Stimulated activated CD8-positive, alpha-beta memory T cell treated with anti-CD3 and anti-CD28 coated beads, Interleukin-7, amount 100 ng/mL, for 48 hours (primary cell): ENCODE measurements at places on chromosomes 3 and 15.

DNA sequence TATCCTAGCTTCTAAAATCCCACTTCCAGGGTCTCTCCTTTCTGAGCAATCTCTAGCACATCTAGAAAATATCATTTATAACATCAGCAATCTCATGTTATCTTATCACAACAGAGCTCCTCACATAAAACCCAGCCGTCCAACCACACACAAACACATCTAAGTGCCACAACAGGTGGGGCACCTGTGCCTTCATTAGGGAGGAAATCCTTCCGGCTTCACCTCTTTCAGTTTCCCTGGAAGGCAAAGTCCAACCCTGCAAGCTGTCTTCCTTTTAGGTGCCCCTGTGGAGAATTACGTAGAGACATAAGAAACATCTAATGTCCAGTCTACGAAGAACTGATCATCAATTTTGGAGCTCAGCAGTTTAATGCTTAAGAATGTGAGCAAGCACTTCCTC lies 1.6 kb downstream of the ZDHHC3 start:
- DNase-seq, result no peak

DNA sequence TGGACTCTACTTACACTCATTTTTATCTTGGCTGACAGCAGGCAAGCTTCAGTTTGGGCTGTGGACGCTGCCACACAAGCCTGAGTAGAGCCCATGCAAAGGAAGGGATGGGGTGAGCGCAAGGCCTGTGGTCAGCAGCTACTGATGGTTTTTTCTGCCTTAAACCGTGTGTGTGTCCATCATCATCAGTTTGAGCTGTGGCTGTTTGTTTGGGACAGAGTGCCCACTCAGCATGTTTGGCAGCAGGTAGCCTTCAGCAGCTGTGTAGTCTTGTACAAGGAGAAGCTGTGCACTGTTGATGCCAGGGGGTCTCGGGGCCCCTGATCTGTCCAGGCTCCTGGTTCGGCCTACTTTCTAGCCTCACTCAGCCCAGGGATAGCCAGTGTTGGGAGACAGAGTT lies 3.5 kb downstream of the RBM15B start:
- DNase-seq, result no peak

DNA sequence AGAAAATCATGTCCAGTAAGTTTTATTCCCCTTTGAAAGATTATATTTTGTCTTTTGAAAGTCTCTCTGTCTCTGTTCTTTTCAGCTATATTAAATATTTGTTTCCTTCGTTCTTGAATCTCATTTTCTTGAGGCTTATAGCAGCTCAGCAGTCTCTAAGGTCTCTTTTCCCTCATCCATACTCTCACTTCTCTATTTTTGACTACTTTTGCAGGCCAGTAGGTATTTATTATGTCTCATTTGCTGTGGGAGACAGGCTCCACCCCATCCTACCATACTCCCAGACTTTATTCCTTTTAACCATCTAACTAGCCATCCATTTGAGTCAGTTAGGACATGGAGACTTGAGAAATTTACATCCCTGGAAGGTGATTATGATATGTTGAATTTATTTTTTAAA lies 71.0 kb downstream of the FILIP1L start:
- no peak for DNase-seq

- no peak for DNase-seq
Measured at GRCh38 chr3:8625991-8626390, 18.6 kb downstream of the SSUH2 start.

DNA sequence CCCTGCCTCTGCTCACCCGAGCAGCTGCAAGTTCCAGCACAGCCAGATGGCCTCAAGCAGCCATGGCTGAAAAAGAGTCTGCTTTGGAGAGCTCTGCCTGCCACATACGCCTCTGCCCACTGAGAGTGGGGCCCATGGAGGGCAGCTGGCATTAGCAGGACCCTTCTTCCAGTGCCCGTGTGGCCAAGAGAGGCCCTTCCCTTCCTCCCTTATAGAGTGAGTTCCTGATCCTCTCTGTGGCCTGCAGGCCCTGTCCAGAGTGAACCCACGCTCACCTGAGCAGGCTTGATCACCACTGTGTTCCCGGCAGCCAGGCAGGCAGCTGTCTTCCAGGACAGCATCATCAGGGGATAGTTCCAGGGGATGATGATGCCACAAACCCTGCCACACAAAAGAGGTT lies 41.4 kb upstream of the SLC41A3 start:
- no peak for DNase-seq

- DNase-seq, result no peak
Measured at GRCh38 chr3:116164039-116164438, 281.2 kb downstream of the LSAMP start.

- DNase-seq, result no peak
Measured at GRCh38 chr3:84980011-84980410, 21.2 kb downstream of the CADM2 start.

DNA sequence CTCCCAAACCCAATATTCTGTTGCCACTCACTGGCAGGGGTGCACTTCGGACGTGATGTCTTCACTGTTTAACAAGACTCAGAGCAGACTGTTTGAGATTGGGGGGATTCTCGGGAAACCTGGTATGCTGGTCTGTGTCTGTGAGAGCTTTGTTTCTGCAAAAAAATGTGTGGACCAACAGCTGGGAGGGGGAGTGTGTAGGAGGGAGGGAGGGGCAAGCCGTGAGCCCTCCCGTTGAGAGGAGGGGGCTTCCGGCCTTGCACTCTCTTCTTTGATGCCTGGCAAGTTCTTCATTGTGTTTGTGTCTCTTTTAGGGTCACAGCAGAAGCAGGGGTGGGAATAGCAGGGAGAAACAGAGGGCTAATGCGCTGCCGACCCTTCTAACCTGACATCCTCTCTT lies 74.9 kb upstream of the NDN start:
- no peak for DNase-seq

DNA sequence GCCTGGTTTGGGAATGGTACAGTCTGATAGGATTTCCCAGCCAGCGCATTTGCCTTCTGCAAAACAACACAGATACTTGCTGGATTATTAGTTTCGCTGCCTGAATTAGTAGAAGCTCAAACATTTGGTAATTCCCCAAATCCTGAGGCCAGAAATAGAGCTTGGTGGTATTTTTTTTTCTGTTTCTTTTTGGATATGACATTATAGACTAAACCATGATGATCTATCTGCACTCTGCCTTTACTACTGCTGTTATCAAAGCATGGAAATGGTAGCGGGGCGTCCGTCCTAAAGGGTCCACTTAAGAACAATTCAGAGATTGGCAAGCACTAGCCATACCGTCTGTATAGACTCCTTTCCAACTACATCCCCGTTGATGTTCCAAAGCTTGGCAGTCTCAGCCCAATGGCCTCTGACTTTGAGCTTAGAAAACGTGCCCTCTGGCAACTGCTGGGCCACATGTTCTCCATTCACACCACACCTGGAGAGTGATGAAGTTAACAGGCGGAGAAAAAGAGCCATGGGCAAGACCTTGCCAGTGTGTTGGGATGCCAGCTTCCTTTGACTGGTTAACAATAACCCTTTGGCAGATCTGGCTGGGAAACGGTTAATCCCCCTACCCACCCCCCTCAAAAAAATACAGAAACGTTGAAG lies 241.0 kb upstream of the NR2F2 start:
- no peak for DNase-seq

GRCh38 chr3:66483006-66483405 lies 17.8 kb downstream of the LRIG1 start:
- no peak for DNase-seq

DNA sequence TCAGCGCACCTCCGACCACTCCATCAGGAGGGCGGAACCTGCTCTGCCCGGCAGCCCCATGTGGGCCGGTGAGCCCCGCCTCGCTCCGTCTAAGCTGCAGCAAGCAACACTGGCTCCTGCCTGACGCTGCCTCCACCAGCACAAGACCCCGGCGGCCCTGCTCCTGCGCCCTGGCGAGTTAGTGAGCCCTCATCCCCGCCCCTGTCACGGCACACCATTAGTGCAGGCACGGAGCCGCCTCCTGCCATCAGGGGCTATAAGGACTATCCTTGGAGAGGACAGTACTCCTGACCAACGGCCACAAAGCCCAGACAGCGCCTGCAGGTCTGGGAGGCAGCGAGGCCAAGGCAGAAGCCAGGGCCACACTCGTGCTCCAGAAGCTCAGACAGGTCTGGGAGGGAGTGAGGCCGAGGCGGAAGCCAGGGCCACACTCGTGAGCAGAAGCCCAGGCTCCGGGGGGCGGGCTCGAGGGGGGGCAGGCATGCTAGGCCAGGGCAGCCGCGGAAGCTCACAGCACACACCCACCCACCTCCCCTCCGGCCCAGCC lies 39.4 kb downstream of the TNK2 start:
- no peak for DNase-seq

DNA sequence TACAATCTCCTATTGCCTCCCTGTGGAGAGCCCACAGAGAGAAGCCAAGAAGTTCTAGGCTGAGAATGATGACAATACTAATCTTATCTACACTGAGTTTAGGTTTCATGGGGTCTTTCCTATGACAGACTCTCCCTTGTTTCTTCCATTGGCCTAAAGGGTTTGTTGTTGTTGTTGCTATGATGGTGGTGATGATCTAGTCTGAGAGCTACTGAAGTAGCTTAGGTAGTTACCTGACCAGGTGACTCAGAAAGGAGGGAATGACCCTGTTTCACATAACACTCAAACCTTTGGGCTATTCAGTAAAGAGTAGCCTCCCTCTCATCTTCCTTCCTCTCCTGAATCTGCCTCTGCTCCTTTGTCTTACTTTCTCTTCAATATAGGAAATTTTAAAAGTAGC lies 170.2 kb downstream of the GMNC start:
- no peak for DNase-seq

DNA sequence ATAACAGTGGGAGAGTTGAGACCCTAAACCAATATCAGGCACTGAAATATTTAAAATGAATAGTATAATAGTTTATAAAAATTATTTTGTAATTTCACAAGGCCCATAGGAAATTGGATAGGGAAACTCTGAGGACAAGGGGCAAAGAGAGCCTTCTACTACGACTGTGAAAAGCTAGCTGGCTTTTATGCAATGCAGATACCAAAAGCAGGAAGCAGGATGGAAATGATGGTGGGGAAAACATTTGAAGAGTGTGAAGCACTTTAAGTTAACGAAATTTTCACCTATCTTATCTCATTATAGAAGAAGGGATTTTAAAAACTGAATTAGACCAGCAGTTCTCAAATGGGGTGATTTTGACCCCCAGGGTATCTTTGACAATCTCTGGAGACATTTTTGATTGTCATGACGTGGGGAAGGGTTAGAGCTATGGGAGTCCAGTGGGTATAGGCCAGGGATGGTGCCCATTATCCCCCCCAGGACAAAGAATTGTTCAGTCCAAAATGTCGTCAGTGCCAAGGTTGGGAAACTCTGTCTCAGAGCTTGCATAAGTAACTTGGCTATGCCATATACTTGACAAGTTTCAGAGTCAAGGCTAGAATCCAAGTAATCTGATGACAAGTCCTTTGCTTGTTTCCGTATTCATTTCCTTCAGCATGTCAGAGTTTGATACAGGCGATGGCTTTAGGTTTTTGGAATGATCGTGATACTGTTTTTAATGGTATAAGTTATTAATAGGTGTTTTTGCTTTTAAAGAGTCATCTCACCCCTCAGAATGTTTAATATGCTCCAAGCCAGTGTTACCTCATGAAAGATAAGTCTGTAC lies 126.0 kb downstream of the IL5RA start:
- DNase-seq, result no peak

DNA sequence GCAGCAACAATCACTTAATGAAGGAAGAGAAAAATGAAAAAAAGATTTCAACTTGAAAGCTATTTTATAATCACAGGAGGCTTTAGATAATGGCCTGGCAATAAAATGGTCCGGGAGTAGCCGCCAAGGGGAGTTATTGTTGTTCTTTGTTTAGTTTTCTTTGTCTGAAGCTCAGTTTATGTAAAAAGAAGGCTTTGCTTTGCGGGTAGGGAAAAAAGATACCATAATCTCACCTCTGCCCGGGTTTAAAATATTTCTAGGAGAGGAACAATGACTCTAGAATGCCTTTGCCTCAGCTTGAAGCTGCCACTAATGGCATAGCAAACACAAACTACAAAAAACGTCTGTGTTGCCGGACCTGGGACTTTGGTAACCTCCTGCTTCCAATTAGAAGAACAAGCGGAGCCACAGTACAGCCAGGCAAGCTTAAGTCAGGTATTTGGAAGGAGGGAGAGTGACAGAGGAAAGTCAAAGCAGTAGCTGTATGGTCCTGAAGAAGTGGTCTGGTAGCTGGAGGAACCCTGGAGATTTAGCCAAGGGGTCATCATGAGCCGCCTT lies 764.5 kb downstream of the TUSC7 start:
- DNase-seq, result no peak

- no peak for DNase-seq
Measured at GRCh38 chr15:54816401-54816800, 380.3 kb downstream of the RSL24D1 start.

DNA sequence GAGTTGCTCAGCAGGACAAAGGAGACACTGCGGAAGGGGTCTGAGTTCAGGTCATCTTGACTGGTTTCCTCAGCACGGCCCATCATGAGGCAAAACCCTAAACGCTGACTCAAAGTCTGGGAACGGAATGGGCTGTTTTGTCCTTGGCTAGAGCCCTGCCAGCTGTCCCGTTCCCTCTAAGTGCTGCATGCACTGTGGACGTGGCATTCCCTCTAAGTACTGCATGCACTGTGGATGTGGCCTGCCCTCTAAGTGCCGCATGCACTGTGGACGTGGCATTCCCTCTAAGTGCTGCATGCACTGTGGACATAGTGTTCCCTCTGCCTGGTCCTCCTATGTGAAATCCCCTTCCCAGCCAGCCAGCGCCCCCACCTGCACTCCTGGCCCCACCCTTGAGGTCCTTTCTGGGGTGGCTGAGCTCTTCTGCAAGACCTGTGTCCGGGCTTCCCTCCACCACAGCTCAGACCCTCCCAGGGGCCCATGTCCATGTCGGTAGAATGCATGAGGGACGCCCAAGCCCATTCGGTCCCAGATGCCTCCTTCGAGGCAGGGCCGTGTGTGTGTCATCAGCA lies 36.7 kb downstream of the TM2D3 start:
- no peak for DNase-seq

- DNase-seq, result no peak
Measured at GRCh38 chr3:63845215-63845614, 18.4 kb downstream of the THOC7 start.

DNA sequence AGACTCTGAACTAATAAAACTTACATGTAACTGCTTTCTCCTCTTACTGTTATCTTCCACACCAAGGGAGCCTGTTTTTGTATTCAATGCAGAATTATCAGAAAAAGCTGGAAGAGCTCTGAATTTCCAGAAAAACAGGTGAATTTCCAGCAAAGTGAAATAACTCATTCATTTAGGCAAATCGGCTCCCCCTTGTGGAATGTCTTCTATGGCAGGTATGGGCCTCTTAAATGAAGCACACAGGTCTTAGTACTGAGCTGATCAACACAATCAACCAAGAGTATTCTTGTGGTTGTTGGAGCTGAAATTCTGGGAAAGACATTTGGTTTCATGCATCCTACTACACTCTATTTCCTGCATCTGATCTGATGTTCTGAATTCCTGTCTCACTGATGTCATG lies 31.0 kb upstream of the PTPRG start:
- DNase-seq, result no peak

GRCh38 chr3:173644086-173645082 lies 246.8 kb downstream of the NLGN1 start:
- no peak for DNase-seq

GRCh38 chr3:107430996-107431245 lies 53.7 kb downstream of the CCDC54 start:
- DNase-seq, result no peak
